ENCODE measurements at places on chromosomes 1 and 21.

DNA sequence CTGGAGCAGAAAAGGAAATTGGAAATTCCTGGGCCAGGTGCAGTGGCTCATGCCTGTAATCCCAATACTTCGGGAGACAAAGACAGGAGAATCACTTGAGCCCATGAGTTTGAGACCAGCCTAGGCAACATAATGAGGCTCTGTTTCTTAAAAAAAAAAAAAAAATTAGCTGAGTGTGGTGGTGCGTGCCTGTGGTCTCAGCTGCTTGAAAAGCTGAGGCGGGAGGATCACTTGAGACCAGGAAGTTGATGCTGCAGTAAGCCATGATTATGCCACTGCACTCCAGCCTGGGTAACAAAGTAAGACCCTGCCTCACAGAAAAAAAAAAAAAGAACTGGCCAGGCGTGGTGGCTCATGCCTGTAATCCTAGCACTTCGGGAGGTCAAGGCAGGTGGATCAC, 56.7 kb downstream of the SRSF11 start:
- DNase-seq, result no peak

GRCh38 chr1:228478326-228478725, 8.9 kb upstream of the RNF187 start:
- DNase-seq, result no peak

DNA sequence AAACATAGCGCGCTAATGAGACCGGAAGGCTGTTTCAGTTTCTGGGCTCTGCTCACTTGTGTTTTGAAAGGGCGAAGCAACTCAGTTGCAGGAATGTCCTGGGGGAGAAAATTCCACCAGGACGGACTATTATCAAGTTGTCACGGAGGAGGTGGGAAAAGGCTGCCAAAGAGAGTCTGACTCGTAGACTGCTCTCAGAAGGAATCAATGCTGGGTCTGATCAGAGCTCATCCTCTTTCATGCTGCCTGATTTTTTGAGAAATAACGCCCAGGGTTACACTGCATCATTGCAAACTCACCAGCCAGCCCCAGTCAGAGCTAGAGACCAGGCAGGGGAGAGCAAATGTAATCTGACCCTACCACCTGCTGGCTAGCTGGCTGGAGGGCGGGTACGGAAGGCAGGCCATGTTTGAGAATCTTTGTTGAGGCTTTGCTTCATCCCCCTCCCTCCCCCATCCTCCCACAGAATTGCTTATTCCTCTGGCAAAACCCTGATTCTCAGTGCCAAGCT, 36.4 kb upstream of the BCL9 start:
- DNase-seq, result peak; percentile 48

DNA sequence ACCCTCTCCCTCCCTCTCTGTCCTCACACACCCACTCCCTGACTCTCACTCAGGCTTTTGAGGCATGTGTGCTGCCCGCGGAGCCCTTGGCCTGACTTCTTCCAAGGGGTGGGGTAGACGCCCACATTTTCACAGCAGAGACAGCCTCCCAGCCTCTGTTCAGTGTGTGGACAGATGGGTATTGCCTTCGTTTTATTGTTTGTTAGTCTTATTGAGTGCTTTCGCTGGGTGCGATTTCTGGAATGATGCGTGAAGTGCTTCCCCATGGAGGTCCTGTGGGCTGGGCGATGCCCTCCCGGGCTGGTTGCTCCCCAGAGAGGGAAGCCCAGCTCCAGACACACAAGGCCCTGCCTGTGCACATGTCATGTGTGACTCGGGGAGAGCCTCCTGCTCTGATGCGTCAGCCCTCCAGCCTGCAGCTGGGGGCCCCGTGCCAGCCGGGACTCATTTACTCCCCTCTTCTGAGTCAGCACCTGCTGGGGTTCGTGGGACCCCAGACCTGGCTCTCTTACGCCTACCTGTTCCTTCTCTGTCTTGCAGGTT, 14.7 kb downstream of the PDXK start:
- no peak for DNase-seq

GRCh38 chr1:169886931-169887330, 6.8 kb downstream of the SCYL3 start:
- DNase-seq, result no peak

DNA sequence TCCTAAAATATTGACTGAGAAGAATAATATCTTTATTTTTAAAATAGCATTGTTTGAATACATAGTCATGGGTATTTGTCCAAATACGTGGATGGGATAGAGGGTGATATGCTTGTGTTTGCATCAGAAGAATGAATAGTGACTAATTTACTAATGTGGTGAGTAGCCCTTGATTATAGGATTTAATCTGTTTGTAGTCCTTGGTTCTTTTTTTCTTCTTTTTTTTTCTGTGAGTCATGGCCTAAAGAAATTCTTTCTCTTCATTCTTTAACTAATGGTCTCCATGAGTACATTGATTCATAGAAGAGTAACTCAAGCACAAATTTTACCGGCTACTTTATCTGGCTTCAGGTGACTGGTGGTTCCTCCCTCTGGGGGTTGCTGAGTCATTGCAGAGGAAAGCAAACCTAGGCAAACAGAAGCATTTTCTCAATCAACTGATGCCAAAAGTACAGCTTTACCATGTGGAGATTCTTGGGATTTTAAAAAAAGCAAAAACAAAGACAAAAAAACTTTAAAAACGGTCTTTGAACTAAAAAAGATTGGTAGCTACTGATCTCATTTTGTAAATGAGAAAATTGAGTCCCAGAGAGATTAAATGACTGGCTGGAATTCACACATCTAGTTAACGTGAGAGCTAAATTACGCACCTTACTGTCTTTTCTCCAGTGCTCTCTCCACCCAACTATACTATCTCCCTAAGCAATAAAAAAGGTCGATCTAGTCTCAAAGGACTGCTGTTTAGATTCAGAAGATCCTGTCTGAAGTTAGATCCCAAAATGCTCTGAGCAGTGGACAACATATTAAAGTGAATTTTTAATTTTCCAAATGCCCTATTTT, 40.5 kb downstream of the AK5 start:
- peak; percentile 26 for DNase-seq

DNA sequence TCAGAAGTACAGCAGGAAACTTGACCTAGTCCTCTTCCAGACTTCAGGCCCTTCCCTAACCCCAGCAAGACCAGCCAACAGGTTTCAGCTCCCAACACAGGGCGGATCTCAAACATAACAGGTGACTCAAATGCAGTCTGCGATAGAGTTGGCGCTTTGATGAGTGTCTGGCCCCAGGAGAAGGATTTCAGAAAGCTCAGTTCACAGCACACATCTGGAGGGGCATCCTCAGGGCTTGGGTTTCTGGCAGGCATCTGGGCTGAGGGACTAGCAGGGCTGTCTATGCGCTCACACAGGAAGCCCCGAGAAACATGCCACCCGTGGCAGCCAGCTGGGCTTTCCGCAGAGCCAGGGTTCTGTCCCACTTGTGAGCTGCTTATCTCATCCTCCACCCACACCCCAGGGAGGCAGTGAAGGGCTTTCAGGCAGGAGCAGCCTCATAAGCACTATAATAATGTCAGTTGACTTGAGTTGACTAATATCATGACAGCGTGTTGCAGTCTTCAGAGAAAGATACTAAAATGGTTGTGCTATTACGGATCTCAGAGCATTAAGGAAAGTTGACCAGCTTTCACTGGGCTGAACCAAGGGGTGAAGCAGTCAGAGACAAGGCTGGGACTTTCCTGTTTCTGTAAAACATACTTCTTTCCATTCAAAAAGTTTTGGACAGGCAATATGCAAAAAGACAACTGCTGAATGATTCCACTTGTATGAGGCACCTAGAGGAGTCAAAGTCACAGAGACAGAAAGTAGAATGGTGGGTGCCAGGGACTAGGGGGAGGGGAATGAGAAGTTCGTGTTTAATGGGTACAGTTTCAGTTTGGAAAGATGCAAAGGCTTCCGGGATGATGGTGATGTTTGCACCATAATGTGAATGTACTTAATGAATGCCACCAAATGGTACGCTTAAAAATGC, 233.0 kb upstream of the IRF2BP2 start:
- DNase-seq, result no peak

- DNase-seq, result no peak
These were observed 87.6 kb downstream of the PSMG1 start for GRCh38 chr21:39095681-39096080.

GRCh38 chr21:39346671-39347331, 2.1 kb downstream of the HMGN1 start:
- no peak for DNase-seq

Data from urothelium cell line (cell line).